Iris pigment epithelial cell (primary cell): ENCODE measurements at places on chromosomes 5 and 9.

GRCh38 chr9:117247266-117247665 lies 167.6 kb downstream of the ASTN2 start:
- peak; percentile 37 for DNase-seq

DNA sequence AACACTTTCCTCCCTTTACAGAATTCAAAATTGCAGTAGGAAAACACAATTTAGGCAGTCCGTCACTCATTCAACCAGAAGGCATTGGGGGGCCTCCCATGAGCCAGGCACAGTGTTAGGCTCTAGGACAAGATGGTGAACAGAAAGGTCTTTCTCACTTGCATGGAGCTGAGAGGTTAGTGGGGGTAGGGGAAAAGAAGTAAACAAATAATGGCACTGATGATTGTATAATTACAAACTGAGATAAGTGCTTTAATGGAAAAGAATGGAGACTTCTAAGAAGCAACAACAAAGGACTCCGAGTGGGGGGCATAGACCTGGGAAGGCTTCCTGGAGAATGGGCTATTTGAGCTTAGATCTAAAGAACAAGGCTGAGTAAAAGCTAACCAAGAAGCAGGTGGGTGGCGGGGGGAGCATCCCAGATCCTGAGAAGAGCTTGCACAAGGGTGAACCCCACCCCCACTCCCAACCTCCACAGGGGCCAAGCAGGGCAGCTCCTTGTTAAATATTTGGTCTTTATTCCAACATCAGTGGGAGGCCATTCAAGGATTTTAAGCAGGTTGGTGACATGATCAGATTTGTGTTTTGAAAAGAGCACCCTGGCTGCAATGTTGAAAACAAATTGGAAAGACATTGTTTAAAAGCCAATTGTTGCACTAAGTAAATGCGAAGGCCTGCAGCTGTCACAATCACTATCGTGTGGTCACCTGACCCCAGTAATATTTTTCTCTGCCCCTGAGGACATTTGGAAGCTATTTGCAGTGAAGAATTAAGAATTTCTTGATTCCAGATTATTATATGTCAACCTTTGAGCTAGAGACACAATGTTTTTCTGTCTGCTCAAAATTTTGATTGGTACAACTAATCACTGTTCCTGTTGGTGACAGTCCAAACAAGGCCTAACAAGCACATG lies 73.9 kb upstream of the EFNA5 start:
- no peak for DNase-seq

DNA sequence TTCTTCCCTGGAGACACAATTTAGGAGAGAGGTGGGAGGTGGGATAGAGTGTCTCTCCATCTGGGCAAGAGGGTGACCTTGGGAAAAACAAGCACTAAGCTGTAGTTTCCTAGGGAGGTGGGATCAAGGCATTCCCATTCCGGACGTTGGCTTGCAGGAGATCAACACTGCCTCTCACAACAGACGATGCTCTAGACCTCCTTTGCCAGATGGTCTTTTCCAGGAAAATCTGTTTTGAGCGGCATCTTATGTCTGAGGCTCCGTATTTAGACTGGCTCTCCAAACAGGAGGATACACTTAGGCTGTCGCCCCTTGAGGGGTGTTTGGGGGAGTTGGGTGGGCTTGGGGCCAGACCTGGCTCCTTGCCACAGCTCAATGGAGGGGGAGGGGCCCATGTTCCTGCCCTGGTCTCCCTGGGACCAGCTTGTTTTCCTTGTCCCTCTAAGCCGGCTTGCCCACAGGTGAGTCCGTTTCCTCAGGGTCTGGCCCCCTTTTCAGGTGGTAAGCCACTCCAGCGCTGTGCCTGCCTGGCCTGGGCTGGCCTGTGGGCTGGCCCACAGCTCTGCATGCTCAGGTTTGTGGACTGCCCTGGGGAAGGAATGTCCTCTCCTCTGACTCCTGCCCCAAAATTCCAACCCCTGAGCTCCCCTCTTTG lies 2.4 kb downstream of the PSD2 start:
- no peak for DNase-seq

DNA sequence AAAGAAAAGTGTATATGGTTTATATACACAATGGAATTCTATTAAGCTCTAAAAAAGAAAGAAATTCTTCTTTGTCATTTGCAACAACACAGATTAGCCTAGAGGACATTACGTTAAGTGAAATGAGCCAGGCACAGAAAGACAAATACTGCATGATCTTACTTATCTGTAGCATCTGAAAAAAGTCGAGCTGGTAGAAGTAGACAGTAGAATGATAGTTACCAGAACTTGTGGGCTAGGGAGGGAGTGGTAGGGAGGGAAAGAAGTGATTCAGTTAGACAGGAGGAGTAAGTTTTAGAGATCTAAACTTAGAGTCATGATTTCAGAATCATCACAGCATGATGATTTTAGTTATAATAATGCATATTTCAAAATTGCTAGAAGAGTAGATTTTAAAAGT lies 184.6 kb downstream of the TLE4 start:
- DNase-seq: no peak

DNA sequence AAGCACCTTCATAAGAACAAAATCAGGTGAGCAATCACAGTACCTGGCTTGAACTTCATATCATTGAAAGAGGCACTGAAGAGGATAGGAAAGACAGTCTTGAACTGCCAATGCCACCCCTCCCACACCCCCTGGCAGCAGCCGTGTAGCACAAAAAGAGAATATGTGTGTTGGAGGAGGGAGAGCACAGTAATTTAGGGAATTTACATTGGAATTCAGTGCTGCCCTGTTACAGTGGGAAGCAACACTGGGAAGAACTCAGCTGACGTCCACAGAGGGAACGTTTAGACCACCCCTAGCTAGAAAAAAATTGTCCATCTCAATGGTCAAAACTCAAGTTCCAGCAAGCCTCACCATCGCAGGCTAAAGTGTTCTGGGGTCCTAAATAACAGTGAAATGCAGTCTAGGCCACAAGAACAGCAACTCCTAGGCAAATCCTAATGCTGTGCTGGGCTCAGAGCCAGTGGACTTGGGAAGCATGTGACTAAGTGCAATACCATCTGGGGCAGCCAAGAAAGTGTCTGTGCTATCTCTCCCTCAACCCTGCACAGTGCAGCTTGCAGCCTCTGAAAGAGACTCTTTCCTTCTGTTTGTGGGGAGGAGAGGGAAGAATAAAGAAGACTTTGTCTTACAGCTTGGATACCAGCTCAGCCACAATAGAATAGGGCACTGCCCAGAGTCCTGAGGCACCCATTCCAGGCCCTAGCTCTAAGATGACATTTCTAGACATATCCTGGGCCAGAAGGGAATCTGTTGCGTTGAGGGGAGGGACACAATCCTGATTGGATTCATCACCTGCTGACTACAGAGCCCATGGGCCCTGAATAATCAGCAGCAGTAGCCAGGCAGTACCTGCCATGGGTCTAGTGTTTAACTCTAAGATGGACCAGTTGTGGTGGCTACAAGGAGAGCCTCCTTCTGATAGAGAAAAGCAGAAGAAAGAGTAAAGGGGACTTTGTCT lies 62.1 kb upstream of the VLDLR start:
- peak; percentile 95 for DNase-seq

DNA sequence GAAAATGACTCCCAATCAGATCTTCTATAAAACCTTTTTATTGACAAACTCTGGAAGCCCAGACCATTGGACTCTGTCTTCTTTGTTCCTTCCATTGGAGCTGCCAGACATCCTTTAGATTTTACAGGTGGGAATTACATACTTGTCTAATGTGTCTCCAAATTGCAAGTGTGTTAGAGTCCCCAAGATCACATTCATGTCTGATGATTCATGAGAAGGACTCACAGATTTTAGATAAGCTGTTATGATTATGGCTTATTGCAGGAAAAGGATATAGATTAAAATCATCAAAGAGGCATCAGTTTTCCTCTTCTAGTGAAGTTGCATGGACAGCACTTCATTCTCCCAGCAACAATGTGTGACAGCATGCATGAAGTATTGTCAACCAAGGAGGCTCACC lies 70.4 kb downstream of the MUSK start:
- DNase-seq: no peak

GRCh38 chr5:107329850-107330249 lies 340.9 kb downstream of the EFNA5 start:
- no peak for DNase-seq

GRCh38 chr5:123014689-123015088 lies 21.8 kb downstream of the PPIC start:
- DNase-seq: no peak

DNA sequence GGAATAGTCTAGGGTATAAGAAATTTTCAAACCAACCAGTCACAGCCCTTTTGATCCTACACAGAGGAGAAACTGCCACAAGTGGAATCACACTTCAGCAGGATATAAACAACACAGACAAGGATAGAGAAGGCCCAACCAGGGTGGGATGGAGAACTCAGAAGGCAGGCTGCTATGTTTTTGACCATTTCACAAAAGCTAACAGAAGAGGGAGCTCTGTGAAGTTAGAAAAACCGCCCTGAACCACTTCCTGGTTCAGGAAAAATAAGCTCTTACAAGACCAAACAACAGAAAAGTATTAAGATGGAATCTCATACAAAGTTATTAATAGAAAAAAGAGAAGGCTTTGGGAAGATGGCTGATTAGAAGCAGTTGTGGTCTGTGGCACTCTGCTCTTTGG lies 960 bp upstream of the IFNB1 start:
- no peak for DNase-seq

DNA sequence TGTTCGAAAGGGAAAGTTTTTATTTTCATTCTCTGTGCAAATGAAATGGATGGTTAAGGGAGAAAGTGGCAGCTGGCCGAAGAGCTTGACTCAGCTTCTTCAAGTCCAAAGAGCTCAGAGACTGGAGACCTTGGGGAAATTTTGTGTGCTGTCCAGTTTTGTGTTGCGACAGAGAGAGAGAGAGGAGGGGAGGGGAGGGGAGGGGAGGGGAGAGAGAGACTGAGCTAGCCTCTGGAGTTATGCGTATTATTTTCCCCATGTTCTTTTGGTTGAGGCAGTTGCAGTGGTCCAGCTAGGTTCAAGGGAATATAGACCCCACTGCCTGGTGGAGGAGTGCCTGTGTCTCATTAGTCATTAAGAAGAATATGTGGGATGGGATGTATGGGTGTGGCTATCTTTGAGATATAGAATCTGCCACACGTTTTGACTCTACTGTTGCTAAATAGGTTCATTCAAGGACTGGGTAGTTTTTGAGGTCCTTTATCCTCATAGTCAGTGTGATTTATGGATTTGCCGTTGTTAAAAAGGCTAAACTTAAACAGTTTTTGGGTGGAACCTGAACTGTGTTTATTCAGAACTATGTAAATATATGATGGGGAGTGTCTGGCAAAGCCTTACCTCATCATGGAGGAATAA lies 69.7 kb downstream of the ARHGAP26 start:
- peak; percentile 61 for DNase-seq

DNA sequence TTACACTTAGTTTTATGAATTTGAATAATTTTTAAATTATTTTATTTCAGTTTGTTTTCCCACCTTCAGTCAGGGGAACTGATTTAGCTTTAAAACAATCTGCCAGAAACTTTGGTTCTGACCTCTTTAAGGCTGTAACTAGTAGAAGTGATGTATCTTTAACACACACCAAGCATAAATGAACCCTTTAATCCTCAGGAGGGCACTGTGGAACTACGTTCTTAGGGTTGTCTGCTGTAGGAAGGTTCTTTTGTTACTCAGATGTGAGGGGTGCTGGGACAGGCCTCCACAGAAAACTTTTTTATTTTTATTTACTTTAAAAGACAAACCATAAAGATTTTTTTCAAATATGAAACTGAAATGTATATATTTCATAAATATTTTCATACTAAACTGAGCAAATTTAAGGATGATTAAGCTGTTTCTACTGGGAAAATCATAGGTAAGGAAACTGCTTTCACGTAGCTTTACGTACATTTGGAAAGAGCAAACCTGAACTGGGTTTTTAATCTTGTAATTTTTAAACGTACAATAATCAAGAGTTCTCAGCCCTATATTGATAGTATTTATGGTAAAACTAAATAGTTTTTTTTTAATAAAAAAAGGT lies 5.3 kb downstream of the KLF4 start:
- DNase-seq: peak; percentile 80

DNA sequence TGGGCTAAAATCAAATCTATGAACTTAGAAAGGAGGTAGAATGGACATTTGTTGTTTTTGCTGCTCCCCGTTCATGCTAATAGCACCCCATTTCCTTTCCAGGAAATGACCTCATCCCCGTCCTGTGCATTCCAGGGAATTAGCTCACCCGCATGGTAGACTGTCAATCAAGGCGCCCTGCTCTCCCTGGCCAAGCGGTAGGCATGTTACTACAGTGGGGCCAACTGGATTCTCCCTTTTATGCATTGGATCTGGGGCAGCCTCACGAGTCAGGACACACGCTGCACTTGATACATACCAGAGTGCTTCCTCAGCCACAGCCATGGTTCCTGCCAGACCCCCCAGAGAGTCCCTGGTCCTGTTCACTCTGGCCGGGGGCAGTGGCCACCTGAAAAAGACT lies 111.0 kb upstream of the PTCH1 start:
- DNase-seq: peak; percentile 66

- DNase-seq: no peak
Observed at GRCh38 chr5:138962614-138963370, 87.7 kb upstream of the LRRTM2 start.

DNA sequence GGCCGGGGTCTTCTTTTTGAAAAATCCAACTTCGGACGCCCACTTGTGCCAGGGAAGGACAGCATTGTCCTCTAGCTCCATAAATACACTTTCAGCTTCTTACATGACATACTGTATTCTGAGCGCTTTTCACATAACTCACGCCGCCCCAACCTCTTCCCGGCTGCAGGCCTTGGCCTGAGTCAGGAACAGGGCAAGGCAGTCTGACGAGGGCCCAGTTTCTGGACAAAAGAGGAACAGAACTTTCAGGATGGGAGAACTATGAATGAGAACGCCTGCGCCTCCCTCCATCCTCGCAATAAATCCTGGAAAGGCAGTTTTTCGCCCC lies 650 bp downstream of the DCTN4 start:
- DNase-seq: no peak

DNA sequence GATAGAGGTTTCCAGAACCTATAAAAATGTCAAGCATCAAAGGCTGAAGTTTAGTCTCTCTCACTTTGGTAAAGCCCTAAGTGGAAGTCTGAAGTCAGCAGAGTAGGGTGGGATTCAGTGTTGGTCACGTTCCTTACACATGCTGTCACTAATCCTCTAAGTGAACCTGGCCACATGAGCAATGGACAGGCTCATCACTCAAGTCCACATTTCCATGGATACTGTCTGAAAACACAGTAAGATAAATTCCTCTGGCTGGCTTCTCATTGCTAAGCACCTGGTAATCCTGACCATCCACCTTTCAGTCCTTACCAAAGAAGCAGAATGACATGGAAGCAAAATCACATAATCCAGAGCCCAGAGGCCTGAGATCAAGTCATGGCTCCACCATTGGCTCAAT lies 43.8 kb downstream of the GNA14 start:
- no peak for DNase-seq
